Activated CD8-positive, alpha-beta memory T cell treated with anti-CD3 and anti-CD28 coated beads, Interleukin-2, amount 10 ng/mL, durations not matched to agents 7 days and 5 days (primary cell): ENCODE measurements at places on chromosomes 1 and 21. TPM values are rescaled to one million over a fixed set of nuclear protein-coding genes. Genes with fewer than 3 reads are reported as not detected.

DNA sequence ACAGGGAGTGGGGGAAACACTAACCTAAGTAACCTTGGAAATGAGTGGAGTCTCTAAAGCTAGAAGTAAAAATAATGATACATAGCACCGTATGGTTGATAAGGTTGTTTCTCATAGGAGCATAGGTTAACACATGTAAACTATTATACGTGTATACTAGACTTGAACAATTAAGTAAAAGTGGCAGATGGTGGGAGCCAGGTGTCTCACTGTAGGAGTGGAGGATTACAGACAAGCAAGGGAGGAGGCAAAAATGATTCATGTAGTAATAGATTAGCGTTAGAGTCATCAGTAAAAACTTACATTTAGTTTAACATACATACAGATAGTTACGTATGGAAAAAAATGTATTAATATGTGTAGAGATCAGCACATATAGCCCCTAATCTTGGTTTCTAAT is 138.4 kb upstream of the DSCAM start:
- no peak overlapping the region for H3K4me3 ChIP-seq
- no peaks in the 10 kb centered on the region for H3K36me3 ChIP-seq
- no peaks in the 10 kb centered on the region for H3K4me1 ChIP-seq
- no peak for DNase-seq

Gene RPTN
- not detected for total RNA-seq

DNA sequence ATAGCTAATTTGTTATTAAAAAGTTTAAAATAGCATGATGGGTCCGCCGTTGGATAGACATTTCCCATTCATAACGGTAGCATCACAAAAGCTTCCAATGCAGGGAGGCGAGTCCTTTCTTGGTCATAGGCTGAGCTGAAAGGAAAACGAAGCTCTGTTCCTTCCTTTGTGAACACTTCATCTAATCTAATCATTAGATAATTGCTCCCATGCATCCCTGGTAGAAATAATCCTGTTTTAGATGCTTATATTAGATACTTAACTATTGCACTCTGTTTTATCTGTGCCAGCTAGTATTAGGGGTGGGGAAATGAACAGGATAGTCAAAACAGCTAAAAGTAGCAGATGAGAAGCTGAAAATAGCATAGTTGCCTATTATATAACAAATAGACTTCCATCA is 215.0 kb downstream of the SLC35F3 start:
- H3K27me3 ChIP-seq, result peaks cover 35% of the 10 kb centered on the region
- no peaks in the 10 kb centered on the region for H3K36me3 ChIP-seq
- H3K4me1 ChIP-seq, result peaks cover 8% of the 10 kb centered on the region
- H3K4me3 ChIP-seq, result no peak overlapping the region

Gene TTC13
- total RNA-seq, result 30.8 TPM

Gene CR1L
- total RNA-seq, result not detected

Gene TCHHL1
- total RNA-seq, result not detected

Gene IGSF9
- total RNA-seq, result not detected

Gene ZNF683
- total RNA-seq, result 26.3 TPM

Gene S100A2
- 0.96 TPM for total RNA-seq

Gene DIRAS3
- 0.26 TPM for total RNA-seq

- no peaks in the 10 kb centered on the region for H3K36me3 ChIP-seq
- H3K4me3 ChIP-seq, result no peak overlapping the region
- H3K27me3 ChIP-seq, result peaks cover 53% of the 10 kb centered on the region
- no peak overlapping the region for H3K27ac ChIP-seq
- DNase-seq, result no peak
- H3K4me1 ChIP-seq, result no peaks in the 10 kb centered on the region
Measured at GRCh38 chr1:226482196-226482595, 66.4 kb upstream of the STUM start.

GRCh38 chr1:176601348-176601747 is 138.4 kb downstream of the PAPPA2 start:
- H3K27me3 ChIP-seq, result no peaks in the 10 kb centered on the region
- H3K27ac ChIP-seq, result no peak overlapping the region
- DNase-seq, result no peak
- H3K36me3 ChIP-seq, result no peaks in the 10 kb centered on the region

DNA sequence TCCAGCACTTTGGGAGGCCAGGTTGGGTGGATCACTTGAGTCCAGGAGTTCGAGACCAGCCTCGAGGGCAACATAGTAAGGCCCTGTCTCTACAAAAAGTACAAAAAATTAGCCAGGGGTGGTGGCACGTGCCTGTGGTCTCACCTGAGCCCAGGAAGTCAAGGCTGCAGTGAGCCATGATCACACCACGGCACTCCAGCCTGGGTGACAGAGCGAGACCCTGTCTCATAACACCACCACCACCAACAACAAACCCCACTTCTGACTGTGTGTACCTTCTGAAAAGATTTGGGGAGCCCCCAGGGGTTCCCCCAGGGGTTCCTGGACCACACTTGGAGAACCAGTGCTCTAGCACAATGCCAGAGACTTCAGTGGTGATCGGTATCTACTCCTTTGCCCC is 29.9 kb downstream of the NUAK2 start:
- no peak overlapping the region for H3K27ac ChIP-seq
- peaks cover 9% of the 10 kb centered on the region for H3K27me3 ChIP-seq
- H3K36me3 ChIP-seq, result peaks cover under 1% of the 10 kb centered on the region
- peaks cover 38% of the 10 kb centered on the region for H3K4me1 ChIP-seq
- no peak overlapping the region for H3K4me3 ChIP-seq

- H3K27ac ChIP-seq, result no peak overlapping the region
- H3K36me3 ChIP-seq, result no peaks in the 10 kb centered on the region
- no peaks in the 10 kb centered on the region for H3K4me1 ChIP-seq
Measured at GRCh38 chr1:163706915-163707314, 385.2 kb downstream of the NUF2 start.

DNA sequence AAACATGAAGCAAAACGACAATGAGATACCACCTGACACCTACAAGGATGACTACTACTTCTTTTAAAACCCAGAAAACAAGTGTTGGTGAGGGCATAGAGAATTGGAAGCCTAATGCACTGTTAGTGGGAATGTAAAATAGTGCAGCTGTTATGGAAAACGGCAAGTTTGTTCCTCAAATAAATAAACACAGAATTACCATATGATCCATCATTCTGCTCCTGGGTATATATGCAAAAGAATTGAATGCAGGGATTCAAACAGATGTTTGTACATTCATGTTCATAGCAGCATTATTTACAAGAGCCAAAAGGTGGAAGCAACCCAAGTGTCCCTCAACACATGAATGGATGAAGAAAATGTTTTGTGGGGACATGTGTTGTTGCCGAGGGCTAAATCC is 1.4 kb upstream of the S100A8 start:
- H3K4me1 ChIP-seq, result no peaks in the 10 kb centered on the region
- DNase-seq, result no peak
- peaks cover 12% of the 10 kb centered on the region for H3K27me3 ChIP-seq
- H3K4me3 ChIP-seq, result no peak overlapping the region
- no peak overlapping the region for H3K27ac ChIP-seq

Gene PLA2G4A
- total RNA-seq, result not detected

Gene MROH7
- total RNA-seq, result not detected

Gene SPRR2B
- total RNA-seq, result not detected
